Activated CD4-positive, alpha-beta memory T cell treated with anti-CD3 and anti-CD28 coated beads, Interleukin-2, amount 10 ng/mL, durations not matched to agents 7 days and 5 days (primary cell): ENCODE measurements at places on chromosomes 4 and X. TPM values are rescaled to one million over a fixed set of nuclear protein-coding genes. Genes with fewer than 3 reads are reported as not detected.

- DNase-seq: no peak
- H3K27me3 ChIP-seq: no peaks in the 10 kb centered on the region
- no peak overlapping the region for H3K27ac ChIP-seq
- H3K4me1 ChIP-seq: no peaks in the 10 kb centered on the region
- no peak overlapping the region for H3K4me3 ChIP-seq
Observed at GRCh38 chr4:139746431-139747171, 81.0 kb downstream of the MGST2 start.

- no peaks in the 10 kb centered on the region for H3K4me1 ChIP-seq
- no peak overlapping the region for H3K27ac ChIP-seq
- DNase-seq: no peak
- H3K36me3 ChIP-seq: peaks cover 30% of the 10 kb centered on the region
Observed at GRCh38 chrX:135556055-135556454, 35.6 kb downstream of the INTS6L start.

The SULT1B1 gene
- total RNA-seq: 3.7 TPM

The SYTL5 gene
- not detected for total RNA-seq

The DCAF8L2 gene
- not detected for total RNA-seq

- no peak overlapping the region for H3K4me3 ChIP-seq
- DNase-seq: no peak
- no peak overlapping the region for H3K27ac ChIP-seq
- peaks cover 2% of the 10 kb centered on the region for H3K27me3 ChIP-seq
- no peaks in the 10 kb centered on the region for H3K36me3 ChIP-seq
Observed at GRCh38 chr4:54745031-54745770, 87.4 kb downstream of the KIT start.
